ENCODE measurements at places on chromosomes 7 and 10.

- peak; percentile 11 for DNase-seq
Measured at GRCh38 chr7:134707663-134708378, 61.2 kb downstream of the BPGM start.

GRCh38 chr7:21370283-21370982 is 57.5 kb upstream of the SP4 start:
- DNase-seq = no peak

GRCh38 chr7:111697771-111698170 is 135.5 kb upstream of the IMMP2L start:
- DNase-seq = no peak

DNA sequence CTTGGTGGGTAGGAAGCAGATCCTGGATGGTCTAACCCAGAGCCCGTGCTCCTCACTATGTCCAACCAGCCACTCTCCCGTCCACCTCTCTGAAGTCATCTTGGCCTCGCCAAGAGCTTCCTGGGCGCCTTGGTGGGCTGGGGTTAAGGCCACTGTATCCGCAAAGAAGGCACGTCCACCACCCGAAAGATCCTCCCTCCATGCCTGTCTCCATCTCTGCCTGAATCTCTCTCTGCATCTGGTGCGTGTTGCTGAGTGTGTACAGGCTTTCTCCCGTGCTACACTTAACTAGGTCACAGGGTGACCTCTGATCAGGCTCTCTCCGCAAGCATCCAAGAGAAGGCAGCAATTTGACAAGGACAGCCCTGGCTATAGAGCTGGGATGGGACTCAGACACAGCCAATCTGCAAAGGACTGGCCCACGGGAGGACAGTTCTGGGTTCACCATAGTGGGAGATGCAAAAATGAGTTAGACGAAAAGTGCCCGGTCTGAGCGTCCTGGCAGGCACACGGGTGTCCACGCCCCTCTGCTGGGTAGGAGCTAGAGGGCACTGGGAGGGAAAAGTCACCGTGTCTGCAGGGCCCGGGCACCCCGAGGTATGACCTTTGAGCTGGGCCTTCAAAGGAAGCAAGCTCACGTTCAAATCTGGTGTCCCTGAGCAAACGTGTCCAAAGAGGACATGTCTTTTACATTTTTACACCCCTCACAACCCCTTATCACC is 9.4 kb upstream of the RFC2 start:
- DNase-seq = no peak

DNA sequence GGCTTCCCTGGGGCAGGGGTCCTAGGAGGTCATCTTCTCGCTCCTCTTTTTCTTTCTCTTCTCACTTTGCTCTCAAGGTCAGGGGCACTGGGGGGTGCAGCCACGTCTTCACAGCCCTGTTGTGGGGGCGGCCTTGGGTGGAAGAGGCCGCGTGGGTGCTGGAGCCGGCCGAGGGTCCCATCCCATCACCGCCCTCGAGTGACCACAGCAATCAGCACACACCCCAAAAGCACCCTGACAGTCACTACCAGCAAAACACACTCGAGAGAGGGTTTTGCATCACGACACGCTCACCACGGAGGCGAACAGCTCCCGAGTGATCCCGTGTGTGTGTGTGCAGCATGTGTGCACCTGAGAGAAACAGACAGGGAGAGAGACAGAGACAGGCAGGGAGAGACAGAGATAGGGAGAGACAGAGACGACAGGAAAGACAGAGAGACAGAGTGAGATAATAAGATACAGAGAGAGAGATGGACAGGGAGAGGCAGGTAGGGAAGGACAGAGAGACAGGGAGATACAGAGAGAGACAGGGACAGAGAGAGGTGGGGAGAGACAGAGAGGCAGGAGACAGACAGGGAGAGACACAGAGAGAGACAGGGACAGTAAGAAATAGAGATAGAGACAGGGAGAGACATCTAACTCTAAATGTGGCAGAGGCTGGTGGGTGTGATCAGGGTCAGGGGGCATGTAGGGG is 100.9 kb downstream of the WDR37 start:
- DNase-seq = no peak

- peak; percentile 90 for DNase-seq
Measured at GRCh38 chr10:124717911-124718741, 26.1 kb downstream of the FAM53B start.

GRCh38 chr10:130361351-130362105 is 225.3 kb downstream of the GLRX3 start:
- no peak for DNase-seq

GRCh38 chr10:79052291-79053080 is 16.3 kb upstream of the ZMIZ1 start:
- DNase-seq = peak; percentile 69

DNA sequence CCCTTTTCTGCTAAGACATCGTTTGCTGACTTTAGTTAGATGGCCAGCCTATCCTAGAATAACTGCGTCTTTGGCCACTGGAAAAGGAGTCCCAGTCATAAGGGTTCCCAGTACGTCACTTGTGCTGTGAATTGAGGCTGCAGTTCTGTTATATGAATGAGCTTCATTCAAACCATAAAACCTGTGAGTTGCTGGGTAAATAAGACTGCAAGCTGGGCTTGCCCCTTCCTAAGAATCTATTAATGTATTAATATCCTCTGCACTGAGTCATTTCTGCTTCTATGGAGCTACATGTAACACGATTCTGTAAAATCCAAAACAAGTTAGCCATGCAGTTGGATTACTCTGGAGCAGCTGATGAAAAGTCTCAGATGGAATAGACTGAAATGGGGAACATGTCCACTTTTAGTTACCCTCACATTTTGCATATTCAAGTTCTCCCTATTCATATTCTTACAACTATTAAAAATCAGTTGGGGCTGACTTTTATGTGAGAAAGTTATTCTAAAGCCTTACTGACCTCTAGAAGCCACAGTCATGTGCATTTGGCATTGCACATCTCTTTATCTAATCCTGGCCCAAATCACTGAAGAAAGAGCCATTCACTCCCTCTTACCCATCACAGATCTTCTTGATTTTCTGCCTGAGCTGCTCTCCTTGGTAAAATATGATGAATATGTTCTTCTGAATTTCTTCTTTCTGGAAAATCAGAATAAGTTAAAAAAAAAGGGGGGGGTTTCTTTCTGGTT is 41.8 kb upstream of the TMEM213 start:
- no peak for DNase-seq

DNA sequence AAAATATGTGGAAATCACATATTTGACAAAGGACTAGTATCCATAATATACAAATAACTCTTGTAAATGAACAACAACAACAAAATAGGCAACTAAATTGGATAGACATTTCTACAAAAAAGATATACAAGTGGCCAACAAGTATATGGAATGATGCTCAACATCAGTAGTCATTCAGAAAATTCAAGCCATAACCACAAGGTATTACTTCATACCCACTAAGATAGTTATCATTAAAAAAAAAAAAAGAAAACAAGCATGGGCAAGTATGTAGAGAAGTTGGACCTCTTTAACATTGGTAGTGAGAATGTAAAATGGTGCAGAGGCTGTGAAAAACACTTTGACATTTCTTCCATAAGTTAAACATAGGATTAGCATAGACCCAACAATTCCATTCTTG is 80.8 kb downstream of the CYP26A1 start:
- no peak for DNase-seq

- peak; percentile 33 for DNase-seq
Measured at GRCh38 chr7:28533731-28534531, 121.6 kb downstream of the CREB5 start.

DNA sequence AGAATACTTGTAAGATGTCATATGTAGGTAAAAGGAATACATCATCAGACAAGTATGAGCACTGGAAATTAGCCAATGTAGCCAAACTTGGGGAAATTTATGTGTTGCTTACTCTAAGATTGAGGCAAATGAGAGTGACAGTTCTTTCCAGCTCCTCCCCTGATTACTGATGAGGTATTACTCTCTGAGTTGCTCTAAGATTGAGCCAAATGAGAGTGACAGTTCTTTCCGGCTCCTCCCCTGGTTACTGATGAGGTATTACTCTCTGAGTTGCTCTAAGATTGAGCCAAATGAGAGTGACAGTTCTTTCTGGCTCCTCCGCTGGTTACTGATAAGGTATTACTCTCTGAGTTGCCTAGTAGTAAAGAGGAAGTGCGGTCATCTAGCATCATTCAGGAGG is 435.8 kb downstream of the NRG3 start:
- no peak for DNase-seq

GRCh38 chr10:23156447-23157150 is 35.5 kb upstream of the PTF1A start:
- no peak for DNase-seq

GRCh38 chr7:29315122-29315891 is 120.7 kb downstream of the CHN2 start:
- DNase-seq = no peak

- DNase-seq = peak; percentile 80
Measured at GRCh38 chr7:135980665-135981180, 3.6 kb upstream of the MTPN start.

DNA sequence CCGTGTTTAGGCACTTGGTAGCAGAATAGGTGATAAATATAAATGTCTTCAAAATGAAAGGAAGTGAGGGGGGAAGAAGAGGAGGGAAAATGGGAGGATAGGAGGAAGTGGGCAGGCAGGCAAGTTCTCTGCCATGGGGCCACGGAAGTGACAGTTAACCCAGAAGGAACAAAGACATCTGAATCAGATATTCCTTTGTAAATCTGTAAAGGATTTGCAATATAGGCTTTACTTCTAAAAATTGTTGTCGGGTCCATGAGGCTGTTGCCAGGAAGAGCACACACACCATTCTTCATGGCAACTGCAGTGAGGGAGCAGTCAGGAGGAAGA is 23.7 kb upstream of the RASSF4 start:
- no peak for DNase-seq

DNA sequence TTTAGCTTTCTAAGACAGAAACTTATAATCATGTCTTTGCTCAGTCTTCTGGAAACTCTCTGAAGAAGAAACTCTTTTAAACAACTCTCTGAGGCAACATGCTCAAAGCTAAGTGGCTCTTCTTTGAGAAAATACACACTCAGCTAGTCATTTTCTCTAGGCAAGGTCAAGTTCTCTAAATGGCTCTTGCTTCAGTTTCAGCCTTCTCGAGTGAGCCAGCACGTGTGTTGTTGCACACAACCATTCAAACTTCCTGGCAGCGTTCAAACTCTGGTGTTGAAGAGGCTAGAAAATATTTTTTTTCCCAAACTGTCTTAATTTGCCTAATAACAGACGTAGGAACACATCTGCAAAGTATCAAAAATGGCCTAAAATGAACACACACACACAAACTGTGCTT is 129.1 kb downstream of the THSD7A start:
- DNase-seq = no peak

- DNase-seq = peak; percentile 30
Measured at GRCh38 chr7:38070718-38071117, 107.3 kb upstream of the STARD3NL start.

- no peak for DNase-seq
Measured at GRCh38 chr10:48353246-48353645, 46.8 kb downstream of the MAPK8 start.

GRCh38 chr7:29156907-29157452 is 10.6 kb upstream of the CPVL start:
- DNase-seq = no peak

DNA sequence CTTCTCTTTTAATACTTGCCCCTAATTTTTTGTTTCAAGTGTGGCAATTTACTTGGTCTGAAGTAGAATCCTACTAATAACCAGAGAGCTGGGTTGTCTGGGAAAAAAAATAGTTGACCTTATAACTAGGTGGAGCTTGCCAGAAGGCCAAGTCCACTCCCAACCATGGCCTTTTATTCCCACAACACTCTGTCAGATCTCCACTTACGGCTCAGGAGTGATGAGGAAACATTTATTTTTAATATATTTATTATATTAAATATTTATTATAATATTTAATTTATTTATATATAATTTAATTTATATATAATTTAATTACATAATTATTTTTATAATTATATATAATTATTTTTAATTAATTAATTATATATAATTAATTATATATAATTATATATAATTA is 58.8 kb downstream of the TSPAN12 start:
- no peak for DNase-seq

GRCh38 chr10:35511647-35512046 is 93.5 kb upstream of the GJD4 start:
- DNase-seq = no peak

GRCh38 chr10:107657851-107658250 is 493.3 kb upstream of the SORCS1 start:
- no peak for DNase-seq

DNA sequence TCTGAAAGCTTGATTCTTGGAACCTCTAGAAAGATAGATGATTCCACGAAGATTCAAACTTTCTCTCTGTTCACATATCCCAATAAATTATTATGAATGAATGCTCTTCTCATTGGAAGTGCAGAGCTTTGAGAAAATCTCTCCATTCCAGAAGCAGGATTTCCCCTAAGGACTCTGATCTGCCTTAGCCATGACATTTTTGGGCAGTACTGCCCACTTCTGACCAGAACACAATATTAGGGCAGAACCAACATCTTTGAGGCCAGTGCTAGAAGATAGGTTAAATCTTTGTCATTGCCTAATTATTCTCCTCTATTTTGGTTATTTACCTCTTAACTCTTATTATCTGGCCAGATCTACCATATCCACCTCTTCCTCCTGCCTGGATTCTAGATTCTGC is 49.9 kb downstream of the ARMC3 start:
- no peak for DNase-seq

GRCh38 chr7:2986561-2986960 is 57.1 kb downstream of the CARD11 start:
- DNase-seq = no peak

DNA sequence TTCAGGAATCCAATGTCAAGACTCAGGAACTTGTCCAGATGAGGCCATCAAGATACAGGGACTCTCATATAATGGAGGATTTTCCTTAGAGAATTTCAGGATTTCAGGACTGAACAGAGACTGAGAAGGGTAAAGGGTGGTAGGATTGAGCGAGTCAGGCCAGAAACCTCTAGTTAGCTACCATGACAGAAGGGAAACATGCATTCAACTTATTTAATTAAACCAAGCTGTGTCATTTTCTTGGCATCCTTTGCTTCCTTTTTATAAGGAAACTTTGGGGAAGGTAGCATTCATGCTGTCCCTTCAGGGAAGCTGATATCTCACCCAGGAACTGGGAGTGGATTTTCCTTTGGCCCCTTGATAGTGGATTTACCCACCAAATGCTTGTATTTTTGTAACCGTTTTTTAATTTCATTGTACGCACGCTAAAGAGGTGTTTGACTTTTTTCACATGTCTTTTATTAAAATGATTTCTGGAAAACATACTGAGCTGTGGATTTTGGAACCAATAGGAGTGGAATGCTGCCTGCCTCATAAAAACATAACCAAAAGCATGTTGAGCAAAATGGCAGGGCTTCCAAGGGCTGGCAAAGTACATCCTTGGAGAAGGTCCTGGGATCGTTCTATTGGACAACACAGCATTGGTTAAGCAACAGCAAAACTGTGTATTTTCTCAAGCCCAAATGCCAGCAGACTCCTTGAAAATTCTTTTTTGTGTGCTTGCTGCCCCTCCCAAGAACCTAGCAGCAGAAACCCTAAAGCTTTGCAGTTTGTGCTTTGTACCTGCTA is 104.5 kb downstream of the CXCL12 start:
- DNase-seq = no peak

GRCh38 chr10:121102706-121103105 is 251.5 kb downstream of the WDR11 start:
- DNase-seq = no peak
